ENCODE measurements at places on chromosomes 5 and 9. TPM values are rescaled to one million over a fixed set of nuclear protein-coding genes. Genes with fewer than 3 reads are reported as not detected.

DNA sequence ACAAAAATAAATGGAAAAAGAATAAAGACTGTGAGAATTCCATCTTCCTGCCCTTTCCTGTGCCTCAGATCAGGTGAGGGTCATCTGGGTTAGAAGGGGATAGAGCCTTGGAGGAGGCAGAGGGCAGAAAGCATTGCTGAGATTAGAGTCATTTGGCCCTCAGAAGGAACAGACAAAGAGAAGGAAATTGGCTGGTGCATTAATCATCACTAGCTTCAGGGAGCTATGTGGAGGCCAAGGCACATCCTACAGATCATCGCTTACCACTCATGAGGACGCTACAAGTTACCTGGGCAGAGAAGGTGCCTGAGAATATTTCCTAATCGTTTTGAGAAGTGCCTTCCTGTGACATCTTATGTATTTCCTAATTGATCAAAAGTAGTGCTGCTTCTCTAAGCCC, 74.5 kb downstream of the C7 start:
- H3K4me3 ChIP-seq, result no peak overlapping the region
- no peak for DNase-seq
- H3K36me3 ChIP-seq, result no peaks in the 10 kb centered on the region
- no peaks in the 10 kb centered on the region for H3K4me1 ChIP-seq
- no peak overlapping the region for H3K27ac ChIP-seq

DNA sequence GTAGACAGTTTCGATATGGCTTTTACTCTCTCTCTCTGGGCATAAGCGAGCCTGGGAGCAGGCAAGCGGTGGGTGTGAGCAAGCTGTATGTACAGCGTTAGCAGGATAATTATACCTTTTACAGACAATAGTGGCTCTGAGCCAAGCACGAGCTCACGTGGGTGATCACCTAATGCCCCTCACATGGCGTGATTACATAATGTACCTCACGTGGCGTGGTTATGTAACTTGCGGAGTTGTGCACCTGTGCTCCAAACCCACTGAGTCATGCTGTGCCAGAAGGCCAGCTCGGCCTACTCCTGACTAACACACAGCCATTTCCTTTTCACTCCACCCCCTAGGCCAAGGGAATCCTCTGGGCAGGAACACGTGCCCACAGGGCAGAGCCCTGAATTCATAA, 797.2 kb downstream of the EFNA5 start:
- no peak overlapping the region for H3K27ac ChIP-seq
- no peaks in the 10 kb centered on the region for H3K4me1 ChIP-seq
- H3K27me3 ChIP-seq, result no peaks in the 10 kb centered on the region
- H3K36me3 ChIP-seq, result no peaks in the 10 kb centered on the region

DNA sequence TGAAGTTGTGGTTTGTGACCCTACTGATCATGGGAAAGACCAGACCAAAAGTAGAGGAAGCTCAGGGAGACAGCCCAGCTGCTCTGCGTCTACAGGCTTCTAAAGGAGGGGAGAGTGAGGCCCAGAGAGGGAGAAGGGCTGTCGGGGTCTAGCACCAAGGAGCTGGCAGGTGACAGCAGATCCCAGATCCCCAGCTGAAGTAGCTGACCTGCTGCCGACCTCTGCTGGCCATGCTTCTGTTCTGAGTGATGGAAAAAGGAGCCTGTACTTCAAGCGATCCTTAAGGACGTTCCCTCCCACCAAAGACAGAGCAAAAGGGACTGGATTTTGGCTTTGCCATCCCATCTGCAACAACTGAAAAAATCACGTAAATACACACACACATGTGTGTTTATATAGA, 22.7 kb upstream of the QSOX2 start:
- H3K4me1 ChIP-seq, result no peaks in the 10 kb centered on the region
- H3K36me3 ChIP-seq, result no peaks in the 10 kb centered on the region
- H3K4me3 ChIP-seq, result no peak overlapping the region

- H3K4me1 ChIP-seq, result no peaks in the 10 kb centered on the region
- H3K4me3 ChIP-seq, result no peak overlapping the region
- H3K36me3 ChIP-seq, result no peaks in the 10 kb centered on the region
- H3K27ac ChIP-seq, result no peak overlapping the region
- DNase-seq, result no peak
- H3K27me3 ChIP-seq, result no peaks in the 10 kb centered on the region
These were observed 2.4 kb downstream of the LCN1 start for GRCh38 chr9:135523521-135524129.

- H3K4me3 ChIP-seq, result no peak overlapping the region
- no peak for DNase-seq
- no peak overlapping the region for H3K27ac ChIP-seq
- 0 out of 2 replicates have a peak, but pooled peaks cover 2% of the 10 kb centered on the region for H3K27me3 ChIP-seq
- H3K4me1 ChIP-seq, result no peaks in the 10 kb centered on the region
These were observed 6.1 kb downstream of the ZNF462 start for GRCh38 chr9:106869028-106869427.

DNA sequence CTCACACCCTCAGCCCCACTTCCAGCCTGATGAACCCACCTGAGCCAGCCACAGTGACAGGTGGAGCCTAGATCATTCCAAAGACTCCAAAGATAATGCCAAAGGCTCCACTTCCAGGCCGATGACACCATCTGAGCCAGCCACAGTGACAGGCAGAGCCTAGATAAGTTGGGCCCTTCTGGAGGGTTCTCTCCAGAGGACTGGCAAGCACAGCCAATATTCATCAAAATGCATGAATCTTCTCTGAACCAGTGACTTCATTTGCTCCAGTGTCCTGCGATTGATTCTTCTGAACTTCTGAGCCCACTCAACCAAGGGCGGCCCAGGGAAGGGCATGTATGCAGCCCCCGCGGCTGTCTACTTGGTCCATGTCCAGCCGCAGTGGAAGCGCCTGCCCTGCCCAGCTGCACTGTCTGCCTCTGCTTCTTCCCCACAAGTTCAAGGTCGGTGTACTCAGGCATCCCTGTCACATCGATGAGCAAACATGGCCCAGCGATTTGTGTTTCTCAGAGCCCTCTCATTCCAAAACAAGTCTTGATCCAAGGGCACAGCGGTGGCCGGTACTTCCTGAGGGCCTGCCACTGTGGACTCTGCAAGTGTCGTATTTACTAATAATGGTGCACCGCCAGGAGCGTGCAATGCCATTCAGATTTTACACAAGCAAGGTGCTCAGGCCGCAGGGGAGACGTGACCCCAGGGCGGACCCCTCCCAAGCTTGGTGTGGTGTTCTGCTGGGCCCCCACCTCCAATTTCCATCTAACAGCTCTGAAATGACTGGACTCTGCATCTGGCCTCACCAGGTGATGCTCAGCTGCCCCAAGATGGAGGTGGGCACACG, 107.0 kb downstream of the VAV2 start:
- no peak overlapping the region for H3K27ac ChIP-seq
- H3K27me3 ChIP-seq, result no peaks in the 10 kb centered on the region
- no peaks in the 10 kb centered on the region for H3K36me3 ChIP-seq
- DNase-seq, result no peak
- H3K4me3 ChIP-seq, result no peak overlapping the region

- H3K4me1 ChIP-seq, result peaks cover 11% of the 10 kb centered on the region
- no peaks in the 10 kb centered on the region for H3K36me3 ChIP-seq
- no peak overlapping the region for H3K4me3 ChIP-seq
- no peak for DNase-seq
- H3K27ac ChIP-seq, result no peak overlapping the region
These were observed 96.2 kb upstream of the BOD1 start for GRCh38 chr5:173712609-173713175.

DNA sequence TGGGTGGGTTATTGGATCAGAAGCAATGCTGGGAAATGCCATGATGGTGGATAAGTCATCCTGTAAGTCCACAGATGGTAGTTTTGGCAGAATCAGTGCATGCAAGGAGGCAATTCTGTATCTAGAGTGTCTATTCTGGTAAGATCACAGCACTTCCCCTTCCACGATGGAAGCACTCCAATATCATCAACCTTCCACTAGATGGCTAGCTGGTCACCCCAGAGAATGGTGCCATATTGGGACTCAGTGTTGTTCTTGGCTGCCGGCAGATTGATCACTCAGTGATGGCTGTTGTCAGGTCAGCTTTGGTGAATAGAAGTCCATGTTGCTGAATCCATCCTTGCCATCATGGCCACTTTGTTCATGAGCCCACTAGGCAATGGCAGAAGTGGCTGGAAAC, 553.5 kb downstream of the CSNK1G3 start:
- no peak overlapping the region for H3K4me3 ChIP-seq
- H3K27ac ChIP-seq, result no peak overlapping the region
- no peaks in the 10 kb centered on the region for H3K36me3 ChIP-seq
- no peaks in the 10 kb centered on the region for H3K27me3 ChIP-seq
- no peaks in the 10 kb centered on the region for H3K4me1 ChIP-seq
- no peak for DNase-seq

DNA sequence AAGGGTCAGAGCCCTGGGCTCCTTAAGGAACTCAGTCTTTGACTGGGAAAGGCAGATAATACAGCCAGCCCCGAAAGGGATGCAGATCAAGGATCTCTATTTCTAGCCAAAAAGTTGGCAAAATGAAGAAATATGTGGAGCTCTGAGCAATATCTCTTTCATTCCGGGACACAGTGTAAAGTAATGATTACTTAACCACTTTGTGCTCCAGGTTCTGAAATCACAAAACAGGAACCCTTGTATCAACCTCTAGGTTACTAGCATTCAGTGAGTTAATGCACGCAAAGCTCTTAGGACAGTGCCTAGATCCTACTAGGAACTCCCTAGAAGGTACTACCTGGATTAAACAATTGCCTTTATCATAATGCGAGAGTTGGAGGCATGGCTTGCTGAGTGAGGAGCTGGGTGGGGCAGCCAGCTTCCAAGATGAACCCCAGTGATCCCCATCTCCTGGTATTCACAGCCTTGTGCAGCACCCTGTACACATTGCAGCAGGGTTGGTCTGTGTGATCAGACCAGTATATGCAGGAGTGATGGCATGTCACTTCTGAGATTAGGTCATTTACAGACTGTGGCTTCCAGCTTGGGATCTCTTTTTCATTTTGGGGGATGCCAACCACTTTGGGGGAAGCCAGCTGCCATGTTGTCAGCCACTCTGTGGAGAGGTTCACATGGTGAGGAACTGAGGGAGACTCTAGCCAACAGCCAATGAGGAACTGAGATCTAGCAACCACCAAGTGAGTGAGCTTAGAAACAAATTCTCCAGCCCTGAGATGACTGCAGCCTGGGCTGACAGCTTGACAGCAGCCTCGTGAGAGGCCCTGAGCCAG, 103.1 kb upstream of the SLC44A1 start:
- H3K27ac ChIP-seq, result no peak overlapping the region
- H3K36me3 ChIP-seq, result no peaks in the 10 kb centered on the region
- no peak overlapping the region for H3K4me3 ChIP-seq
- DNase-seq, result no peak

- H3K4me3 ChIP-seq, result no peak overlapping the region
- no peaks in the 10 kb centered on the region for H3K36me3 ChIP-seq
- no peaks in the 10 kb centered on the region for H3K27me3 ChIP-seq
- no peak overlapping the region for H3K27ac ChIP-seq
These were observed 368.3 kb downstream of the SPATA31D1 start for GRCh38 chr9:82356871-82357270.

Gene ADGRV1
- 0.72 TPM for total RNA-seq

Gene MARCHF6
- 83.2 TPM for total RNA-seq

Gene MORN5
- not detected for total RNA-seq

Gene EIF4EBP3
- 6.2 TPM for total RNA-seq

Gene SLC34A3
- total RNA-seq, result not detected

Gene MOB3B
- total RNA-seq, result 1.4 TPM

Gene BARHL1
- not detected for total RNA-seq

Gene MARCOL
- not detected for total RNA-seq
